GM12865 (cell line): ENCODE measurements at places on chromosomes 1 and 21.
A peak's percentile ranks its signal among the peaks of the same experiment; 100 is the strongest.

DNA sequence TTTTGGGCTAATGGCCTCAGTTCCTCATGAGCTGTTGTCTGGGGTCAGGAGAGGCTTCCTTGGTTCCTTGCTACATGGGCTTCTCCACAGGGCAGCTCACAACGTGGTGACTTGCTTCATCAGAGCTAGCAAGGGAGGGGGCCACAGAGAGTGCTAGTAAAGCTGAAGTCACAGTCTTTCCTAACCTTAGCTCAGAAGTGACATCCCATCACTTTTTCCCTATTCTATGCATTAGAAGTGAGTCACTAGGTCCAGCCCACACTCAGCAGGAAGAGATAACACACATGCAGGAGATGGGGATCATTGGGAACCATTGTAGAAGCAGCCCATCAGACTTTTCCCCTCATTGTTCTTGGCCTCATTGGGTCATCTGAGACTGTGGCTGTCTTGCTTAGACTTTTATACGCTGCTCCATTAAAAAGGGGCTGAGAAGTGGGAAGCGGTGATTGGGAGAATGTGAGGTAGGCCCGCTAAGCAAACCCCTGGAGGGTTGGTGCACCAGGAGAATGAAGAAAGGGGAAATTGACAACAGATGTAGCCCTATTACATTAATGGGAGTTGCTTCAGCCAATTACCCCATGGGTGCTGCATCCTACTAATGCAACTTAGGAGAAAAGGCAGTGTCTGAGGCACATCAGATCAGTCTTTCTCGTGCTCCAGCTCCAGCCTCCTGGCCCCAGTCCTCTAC lies 22.1 kb upstream of the IGSF21 start:
- no peak for DNase-seq

DNA sequence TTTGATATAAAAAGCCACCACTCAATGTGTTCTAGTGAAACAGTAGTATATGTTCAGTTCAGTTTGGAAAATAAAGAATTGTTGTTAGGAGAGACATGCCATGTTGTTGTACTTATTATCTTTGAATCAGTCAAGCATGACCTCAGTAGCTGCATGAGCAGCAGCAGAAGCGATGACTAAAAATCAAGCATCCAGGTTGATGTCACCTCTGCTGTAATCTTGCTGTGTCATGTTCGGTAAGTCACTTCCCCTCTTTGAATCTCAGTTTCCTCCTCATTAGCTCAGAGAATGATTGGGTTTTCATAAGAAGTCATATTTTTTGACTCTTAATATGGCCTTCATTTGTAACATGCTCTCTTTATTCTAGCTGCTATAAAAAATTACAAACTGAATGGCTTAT lies 428.4 kb upstream of the B3GALT2 start:
- DNase-seq: peak; percentile 42

- DNase-seq: peak; percentile 56
Observed at GRCh38 chr1:116847688-116848531, 61.8 kb upstream of the PTGFRN start.

DNA sequence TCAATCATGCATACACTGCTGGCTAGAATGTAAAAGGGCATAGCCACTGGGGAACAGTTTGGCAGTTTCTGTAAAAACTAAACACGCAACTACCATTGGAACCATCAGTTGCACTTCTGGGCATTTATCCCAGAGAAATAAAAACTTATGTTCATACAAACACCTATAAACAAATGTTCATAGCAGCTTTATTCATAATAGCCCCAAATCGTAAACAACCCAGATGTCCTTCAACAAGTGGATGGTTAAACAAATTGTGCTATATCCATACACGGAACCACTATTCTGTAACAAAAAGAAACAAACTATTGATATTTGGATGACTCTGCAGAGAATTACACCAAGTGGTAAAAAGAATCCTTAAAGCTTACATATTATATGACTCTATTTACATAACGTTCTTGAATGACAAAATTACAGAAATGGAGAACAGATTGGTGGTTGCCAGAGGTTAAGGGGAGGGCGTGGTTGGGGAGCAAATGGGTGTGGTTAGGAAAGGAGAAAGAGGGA lies 22.8 kb downstream of the LACTBL1 start:
- DNase-seq: no peak

- peak; percentile 72 for DNase-seq
Observed at GRCh38 chr1:107529511-107530149, 388.8 kb downstream of the NTNG1 start.

DNA sequence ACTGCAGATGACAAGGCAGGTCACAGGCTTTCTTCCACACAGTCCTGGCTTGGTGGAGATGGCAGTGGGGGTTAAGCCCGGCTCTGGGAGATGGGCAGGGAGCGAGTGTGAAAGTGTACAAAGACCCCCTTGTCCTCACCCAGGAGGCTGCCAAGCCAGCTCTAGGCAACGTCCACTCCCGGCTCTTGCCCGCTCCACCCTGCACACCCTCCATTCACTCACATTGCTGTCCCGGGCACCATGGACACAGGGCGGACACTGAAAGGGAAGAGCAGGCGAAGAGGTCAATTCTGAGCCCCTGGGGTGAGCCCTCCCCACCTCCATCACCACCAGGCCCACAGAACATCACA lies 8.9 kb downstream of the COL16A1 start:
- DNase-seq: no peak

- no peak for DNase-seq
Observed at GRCh38 chr1:209527372-209527771, 56.1 kb upstream of the CAMK1G start.

- no peak for DNase-seq
Observed at GRCh38 chr1:55986003-55986402, 593.4 kb downstream of the PLPP3 start.
